CD4-positive, alpha-beta T cell treated with Interleukin-15 for 4 hours (primary cell): ENCODE measurements at places on chromosomes 4 and X.

GRCh38 chrX:153469811-153470410, 465 bp downstream of the HAUS7 start:
- peak; percentile 43 for DNase-seq

DNA sequence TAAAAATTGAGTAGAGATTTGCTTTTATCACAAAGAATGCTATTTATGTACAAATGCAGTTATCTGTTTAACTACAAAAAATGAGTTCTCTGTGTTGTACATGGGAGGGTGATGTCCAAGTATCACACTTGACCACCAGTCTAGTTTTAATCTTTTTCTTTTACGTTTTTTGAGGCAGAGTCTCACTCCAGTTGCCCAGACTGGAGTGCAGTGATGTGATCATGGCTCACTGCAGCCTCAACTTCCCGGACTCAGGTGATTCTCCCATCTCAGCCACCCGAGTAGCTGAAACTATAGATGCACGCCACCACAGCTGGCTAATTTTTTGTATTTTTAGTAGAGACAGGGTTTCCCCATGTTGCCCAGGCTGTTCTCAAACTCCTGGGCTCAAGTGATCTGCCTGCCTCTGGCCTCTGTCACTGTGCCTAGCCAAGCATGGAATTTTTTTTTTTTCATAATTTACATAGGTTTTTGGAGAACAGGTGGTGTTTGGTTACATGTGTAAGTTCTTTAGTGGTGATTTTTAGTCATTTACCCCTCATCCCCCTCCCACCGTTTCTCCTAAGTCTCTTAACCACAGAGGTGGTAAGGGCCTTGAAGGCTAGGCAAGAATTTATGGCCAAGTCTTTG, 47.9 kb upstream of the RPA4 start:
- DNase-seq = no peak

- no peak for DNase-seq
These were observed 141.7 kb downstream of the PAPSS1 start for GRCh38 chr4:107578321-107578720.

GRCh38 chr4:186307916-186308315, 41.9 kb downstream of the F11 start:
- DNase-seq = no peak

DNA sequence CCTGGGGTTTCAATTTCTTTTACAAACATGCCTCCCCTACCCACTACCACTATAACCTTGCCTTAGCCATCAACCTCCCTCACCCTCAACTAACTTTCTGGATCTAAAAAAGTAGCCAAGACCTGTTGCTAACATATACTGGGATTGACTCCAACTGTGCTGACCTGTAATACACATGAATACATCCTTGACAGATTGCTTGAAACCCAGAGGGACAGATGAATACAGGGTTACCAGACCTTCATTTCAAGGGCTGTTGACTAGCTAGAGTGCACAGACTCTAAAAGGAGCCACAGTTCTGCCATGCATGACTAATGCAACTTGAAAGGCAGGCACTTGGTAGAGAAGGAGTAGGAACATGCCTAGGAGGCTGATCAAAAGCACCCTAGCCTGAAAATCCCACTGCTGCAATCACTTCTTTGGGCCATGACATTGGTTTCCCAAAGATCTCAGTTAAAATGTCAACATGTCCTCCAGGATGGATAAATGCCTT, 121.0 kb downstream of the PCDH19 start:
- DNase-seq = no peak

- no peak for DNase-seq
These were observed 4.7 kb downstream of the STOX2 start for GRCh38 chr4:183909801-183910200.

DNA sequence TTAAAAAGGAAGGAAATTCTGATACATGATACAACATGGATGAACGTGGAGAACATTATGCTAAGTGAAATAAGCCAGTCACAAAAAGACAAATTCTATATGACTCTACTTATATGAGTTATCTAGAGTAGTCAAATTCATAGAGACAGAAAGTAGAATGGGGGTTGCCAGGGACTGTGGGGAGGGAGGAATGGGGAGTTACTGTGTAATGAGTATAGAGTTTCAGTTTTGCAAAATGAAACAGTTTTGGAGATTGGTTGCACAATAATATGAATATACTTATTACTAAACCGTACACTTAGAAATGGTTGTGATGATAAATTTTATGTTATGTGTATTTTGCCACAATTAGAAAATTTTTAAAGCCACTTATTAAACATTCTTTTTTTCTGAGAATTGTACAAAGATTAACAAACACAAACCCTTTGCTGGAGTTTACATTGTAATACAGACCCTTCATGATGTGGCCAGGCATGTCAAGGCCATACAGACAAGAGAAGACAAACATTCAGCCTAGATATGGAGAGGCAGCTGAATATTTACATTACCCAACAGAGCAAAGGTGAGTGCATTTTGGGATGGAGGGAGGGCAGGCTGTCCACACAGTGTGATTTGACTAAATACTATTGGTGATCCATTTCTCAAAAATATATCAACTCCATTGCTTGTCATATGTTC, 21.2 kb upstream of the GPC3 start:
- no peak for DNase-seq

DNA sequence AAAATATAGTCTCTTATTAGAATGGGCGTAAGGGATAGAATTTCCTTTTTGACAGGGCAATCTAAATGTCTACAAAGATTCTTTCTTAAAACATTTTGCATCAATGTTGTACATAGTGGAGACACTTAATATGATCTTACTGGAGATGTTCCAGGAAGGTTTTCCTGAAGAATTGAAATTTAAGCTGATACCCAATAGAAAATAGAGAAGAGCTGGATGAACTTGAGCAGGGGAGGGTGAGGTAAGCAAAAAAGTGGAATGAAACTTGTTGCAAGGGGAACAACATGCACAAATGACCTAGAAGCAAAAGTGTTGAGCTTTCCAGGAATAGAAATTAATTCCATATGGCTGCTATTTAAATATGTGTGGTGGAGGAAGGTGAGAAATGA, 19.7 kb downstream of the SLAIN2 start:
- DNase-seq = no peak

DNA sequence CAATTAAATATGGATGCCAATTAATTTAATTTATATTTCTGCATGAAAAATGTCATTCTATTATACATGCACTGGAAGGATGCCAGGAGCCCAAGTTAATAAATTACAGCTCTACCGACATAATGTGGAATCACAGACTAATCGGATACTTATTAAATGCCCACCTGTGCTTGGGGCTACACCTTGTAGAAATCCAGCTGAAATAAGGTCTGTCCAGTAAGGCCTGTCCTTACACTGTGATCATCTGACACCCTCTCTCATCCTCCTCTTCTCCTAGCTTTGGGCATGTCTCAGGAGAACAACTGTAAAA, 6.0 kb upstream of the SHISA3 start:
- DNase-seq = no peak

GRCh38 chr4:26943391-26943790, 82.8 kb downstream of the STIM2 start:
- DNase-seq = no peak

GRCh38 chr4:82811392-82811791, 12.8 kb upstream of the SCD5 start:
- no peak for DNase-seq

GRCh38 chr4:155881555-155881954, 15.5 kb upstream of the ASIC5 start:
- no peak for DNase-seq

DNA sequence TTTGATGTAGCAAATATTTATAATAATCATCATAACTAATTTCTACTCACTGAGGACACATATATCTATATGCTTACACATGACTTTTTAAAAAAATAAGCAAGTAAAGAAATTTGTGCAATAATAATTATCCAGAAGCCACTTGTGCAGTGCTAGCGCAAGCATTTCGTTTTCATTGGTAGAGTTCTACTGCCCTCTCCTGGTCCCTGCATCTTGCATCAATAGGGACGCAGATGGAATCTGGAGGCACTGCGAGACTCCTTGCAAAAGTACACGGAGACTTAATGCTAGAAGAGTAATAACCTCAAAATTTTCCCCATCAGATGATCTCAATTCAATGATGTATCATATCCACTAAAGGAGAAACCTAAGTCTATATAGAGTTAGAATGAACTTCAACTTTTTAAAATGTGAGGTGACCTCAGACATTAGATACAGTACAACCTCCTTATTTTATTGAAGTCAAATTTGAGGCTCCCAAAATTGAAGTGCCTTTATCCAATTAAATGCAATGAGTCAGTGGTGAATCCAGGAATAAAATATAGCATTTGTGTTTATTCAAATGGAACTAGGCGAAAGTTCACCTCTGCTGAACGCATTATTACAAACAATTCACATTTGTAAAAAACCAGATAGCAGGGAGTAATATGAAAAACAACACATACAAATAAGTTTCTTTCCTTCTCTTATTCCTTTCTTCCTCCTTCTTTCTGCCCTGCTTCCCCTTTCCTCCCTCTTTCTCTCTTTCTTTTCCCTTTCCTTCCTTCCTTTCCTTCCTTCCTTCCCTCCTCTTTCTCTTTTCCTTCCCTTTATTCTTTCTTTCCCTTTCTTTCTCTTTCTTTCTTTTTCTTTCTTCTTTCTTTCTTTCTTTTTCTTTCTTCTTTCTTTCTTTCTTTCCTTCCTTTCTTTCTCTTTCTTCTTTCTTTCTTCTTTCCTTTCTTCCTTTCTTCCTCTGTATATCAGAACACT, 450.0 kb downstream of the ANKRD50 start:
- peak; percentile 7 for DNase-seq

DNA sequence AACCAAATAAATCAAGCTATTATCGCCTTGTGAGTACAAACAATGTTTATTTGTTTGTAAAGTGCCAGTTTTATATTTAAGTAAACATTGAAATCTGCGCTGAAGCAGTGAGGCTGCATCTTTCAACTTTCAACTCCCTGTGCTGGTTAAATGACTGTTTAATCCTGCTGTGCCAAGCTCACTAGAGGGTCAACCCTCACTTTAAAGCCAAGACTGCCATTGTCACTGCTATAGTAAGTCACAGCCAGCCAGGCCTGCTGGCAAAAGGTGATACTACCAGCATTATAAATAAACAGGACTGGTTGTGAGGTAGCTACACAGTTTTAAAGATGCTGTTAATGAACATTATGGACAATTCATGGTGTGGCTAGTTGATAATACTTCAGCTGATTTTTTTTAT, 34.6 kb downstream of the EFHC2 start:
- DNase-seq = no peak

GRCh38 chr4:38820329-38821061, 15.9 kb upstream of the TLR1 start:
- DNase-seq = no peak
